Endothelial cell of coronary artery (primary cell): ENCODE measurements at places on chromosomes 1 and 21. TPM values are rescaled to one million over a fixed set of nuclear protein-coding genes. Genes with fewer than 3 reads are reported as not detected.

JAM2 gene
- 0.09 and 1.2 TPM in 2 replicates for total RNA-seq

PCSK9 gene
- under 0.01 TPM in 2 replicates for total RNA-seq

TMED5 gene
- total RNA-seq = 35.9 and 55.9 TPM in 2 replicates

CLCNKB gene
- total RNA-seq = not detected in 2 replicates

LINGO4 gene
- total RNA-seq = not detected in 2 replicates

ASAP3 gene
- 6.4 and 8.8 TPM in 2 replicates for total RNA-seq

S100A2 gene
- 1.9 and 3.8 TPM in 2 replicates for total RNA-seq

RGS7 gene
- 0.09 and 0.19 TPM in 2 replicates for total RNA-seq

FDPS gene
- total RNA-seq = 151 and 294 TPM in 2 replicates

C1QA gene
- not detected in 2 replicates for total RNA-seq

FAM167B gene
- total RNA-seq = 1.7 and 9.8 TPM in 2 replicates

NBPF4 gene
- total RNA-seq = not detected in 2 replicates

ATP6V1G3 gene
- not detected in 2 replicates for total RNA-seq

PTCH2 gene
- under 0.01 and 0.18 TPM in 2 replicates for total RNA-seq

KLHL12 gene
- 26.8 and 33.9 TPM in 2 replicates for total RNA-seq

USP48 gene
- 74.0 and 81.5 TPM in 2 replicates for total RNA-seq

MAP3K7CL gene
- 2.9 and 4.7 TPM in 2 replicates for total RNA-seq

PEA15 gene
- 73.2 and 113 TPM in 2 replicates for total RNA-seq

NEK2 gene
- 10.5 and 18.2 TPM in 2 replicates for total RNA-seq

CYP4A22 gene
- not detected in 2 replicates for total RNA-seq

GCSAML gene
- not detected in 2 replicates for total RNA-seq

ZNF648 gene
- total RNA-seq = not detected in 2 replicates

LORICRIN gene
- total RNA-seq = not detected in 2 replicates

SLC30A2 gene
- total RNA-seq = not detected in 2 replicates

ST6GALNAC5 gene
- total RNA-seq = not detected in 2 replicates

CLIC6 gene
- not detected in 2 replicates for total RNA-seq

TRIM67 gene
- not detected in 2 replicates for total RNA-seq

ANKRD65 gene
- under 0.01 and 0.09 TPM in 2 replicates for total RNA-seq
